ENCODE measurements at places on chromosomes 6 and 20.

- DNase-seq: no peak
Measured at GRCh38 chr6:33277663-33278391, 904 bp downstream of the B3GALT4 start.

DNA sequence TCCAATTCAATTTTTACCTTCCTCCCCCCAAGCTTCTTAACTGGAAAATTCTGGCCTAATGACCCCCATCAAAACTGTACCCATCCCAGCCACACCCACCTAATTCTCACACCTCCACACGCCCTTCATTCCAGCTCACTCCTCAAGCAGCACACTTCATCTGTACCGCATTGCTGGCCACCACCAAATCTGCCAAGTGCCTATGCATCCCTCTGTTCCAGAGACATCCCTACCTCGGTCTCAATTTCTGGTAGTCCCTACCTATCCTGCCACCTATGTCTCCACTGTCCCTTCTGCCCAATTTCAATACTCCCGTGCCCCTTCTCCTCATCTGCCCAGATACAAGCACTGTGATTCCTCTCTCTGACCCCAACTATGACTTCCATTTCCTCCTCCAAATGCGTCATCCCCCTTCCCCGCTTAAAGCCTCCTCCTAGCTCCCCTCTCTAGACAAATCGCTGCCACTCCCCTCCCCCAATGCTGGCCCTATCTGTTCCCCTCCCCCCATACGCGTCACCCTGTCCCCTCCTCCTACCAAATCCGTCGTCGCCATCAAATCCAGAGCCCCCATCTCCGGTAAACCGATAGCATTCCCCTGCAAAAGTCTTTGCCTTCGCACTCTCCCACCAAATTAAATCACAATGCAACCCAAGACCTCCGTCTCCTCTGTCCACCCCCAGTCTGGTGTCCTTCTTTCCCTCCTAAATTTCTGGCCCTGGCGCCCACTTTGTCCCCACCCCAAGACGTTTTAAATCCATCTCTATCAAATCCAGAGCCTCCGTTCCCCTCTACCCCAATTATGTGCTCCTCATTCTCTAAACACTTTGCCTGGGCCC lies 1.2 kb downstream of the MTCH1 start:
- no peak for DNase-seq

- DNase-seq: no peak
Measured at GRCh38 chr20:44480097-44480496, 4.4 kb downstream of the TTPAL start.

GRCh38 chr6:147530132-147531060 lies 21.9 kb downstream of the SAMD5 start:
- DNase-seq: no peak

GRCh38 chr6:138722425-138723371 lies 50.9 kb upstream of the CCDC28A start:
- DNase-seq: peak; percentile 93
